ENCODE measurements at places on chromosomes 4 and X.

GRCh38 chr4:51901363-51901762, 58.4 kb downstream of the DCUN1D4 start:
- no peak for DNase-seq

DNA sequence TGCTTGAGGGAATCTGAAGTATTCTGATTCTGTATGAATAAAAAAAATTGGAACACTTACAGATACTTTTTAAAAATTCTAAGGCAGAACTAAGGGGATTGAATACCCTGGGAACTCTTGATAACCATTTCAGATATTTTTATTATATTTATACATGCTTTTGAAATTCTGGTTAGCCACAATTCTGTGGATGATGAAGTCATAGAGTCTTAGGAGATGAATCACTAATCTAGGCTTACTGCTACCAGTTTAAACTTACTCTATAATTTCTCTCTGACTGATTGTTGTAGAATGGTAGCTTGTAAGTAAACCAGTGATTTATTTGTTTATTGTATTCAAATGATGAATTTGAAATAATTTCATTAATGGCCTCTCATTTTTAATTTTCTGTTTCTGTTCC, 11.4 kb upstream of the SLAIN2 start:
- no peak for DNase-seq

DNA sequence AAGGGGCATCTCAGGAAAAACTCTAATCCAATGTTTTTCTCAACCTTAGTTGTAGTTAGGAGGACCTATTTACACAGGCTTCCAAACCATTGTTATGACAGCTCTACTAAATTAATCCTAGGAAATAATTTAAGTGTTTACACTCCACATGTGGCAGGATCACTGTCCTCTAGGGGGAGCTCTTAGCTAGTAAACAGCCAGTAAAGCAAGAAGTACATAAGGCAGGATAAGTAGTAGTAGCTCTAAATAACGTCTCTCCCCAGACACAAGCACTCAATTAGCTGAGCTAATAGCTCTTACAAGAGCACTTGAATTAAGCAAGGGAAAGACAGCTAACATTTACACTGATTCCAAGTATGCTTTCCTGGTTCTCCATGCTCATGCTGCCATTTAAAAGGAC, 37.3 kb downstream of the NUDT11 start:
- peak; percentile 2 for DNase-seq

- peak; percentile 19 for DNase-seq
Observed at GRCh38 chr4:99885063-99885664, 9.1 kb downstream of the LAMTOR3 start.

All from pons (tissue), 1 donor.